Mesothelial cell of epicardium (in vitro differentiated cells): ENCODE measurements at places on chromosomes 11 and 22.

- DNase-seq: no peak
Measured at GRCh38 chr11:15816260-15816871, 540.0 kb downstream of the SOX6 start.

GRCh38 chr11:106840947-106841346, 177.3 kb downstream of the GUCY1A2 start:
- DNase-seq: no peak

DNA sequence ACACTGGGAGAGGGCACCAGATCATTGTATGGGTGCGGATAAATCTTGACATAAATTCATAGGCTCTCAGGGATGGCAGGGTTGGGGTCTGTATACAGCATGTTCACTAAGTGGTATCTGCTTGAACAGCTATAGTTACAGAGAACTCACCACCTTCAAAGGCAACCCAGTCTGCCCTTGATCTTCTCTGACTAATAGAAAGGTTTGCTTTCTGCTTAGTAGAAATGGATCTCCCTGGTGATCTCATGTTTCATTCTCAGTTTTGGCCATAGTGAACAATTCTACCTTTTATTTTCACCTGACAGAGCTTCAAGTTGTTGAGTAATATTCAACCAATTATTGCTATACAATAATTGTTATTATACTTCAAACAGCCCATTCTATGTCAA, 32.4 kb downstream of the CNTF start:
- no peak for DNase-seq

DNA sequence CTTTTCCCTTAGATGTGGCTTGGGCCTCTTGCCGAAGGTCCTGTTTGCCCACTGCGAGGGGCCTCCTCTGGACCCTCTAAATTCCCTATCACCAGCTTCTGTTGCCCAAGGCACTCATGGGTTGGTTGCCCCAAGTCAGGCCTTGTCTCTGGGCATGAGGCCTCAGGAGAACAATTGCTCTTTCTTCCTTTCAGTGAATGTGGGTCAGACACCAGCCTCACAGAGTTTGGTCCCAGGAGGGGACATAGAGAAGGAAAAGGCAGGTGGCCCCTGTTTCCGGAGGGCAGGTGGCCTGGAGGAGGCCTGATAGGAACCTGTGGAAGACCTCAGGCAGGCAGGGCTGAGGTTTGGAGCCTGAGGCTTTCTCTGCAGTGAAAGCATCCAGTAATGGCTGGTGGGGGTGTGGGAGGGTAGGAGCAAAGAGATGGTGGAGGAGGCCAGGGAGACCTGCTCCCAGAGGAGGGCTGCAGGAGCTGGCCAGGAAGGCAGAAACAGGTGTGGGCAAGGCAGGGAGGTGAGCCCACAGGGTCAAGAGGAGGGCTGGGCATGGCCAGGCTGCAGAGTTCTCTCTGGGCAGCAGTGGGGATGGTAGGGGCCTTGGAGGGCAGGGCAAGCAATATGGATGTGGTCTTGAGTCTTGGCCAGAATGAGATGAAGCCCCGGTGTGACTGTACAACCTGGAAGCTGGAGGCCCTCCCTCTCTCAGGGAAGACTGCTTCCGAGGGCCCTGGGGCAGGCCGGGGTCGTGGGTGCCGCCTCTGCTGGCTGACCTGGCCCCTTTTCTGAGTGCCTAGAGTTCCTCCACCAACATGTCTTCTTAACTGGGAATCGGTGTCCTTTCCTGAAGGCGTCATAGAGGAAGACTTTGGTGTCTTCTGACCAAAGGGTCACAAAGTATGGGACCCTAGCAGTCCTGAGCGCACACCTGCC, 28.0 kb upstream of the LMO1 start:
- DNase-seq: peak; percentile 29

DNA sequence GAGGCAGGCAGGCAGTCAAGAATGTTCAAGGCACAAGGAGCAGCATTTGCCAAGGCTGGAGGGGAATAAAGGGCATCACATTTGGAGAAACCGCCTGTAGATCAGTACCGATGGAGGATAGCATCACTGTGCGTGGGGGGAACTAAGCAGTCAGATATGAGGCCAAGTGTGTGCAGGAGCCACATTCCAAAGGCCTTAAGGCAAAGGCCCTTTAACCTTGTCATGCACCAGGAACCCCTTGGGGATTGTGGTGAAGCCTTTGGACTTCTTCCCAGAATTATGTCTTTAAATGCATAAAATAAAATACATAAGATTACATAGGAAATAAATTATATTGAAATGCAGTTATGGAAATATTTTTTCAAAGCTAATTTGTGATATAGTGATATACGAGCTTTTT, 532.1 kb downstream of the BUD13 start:
- no peak for DNase-seq

- DNase-seq: peak; percentile 80
Measured at GRCh38 chr22:33049119-33049729, 9.0 kb downstream of the SYN3 start.

DNA sequence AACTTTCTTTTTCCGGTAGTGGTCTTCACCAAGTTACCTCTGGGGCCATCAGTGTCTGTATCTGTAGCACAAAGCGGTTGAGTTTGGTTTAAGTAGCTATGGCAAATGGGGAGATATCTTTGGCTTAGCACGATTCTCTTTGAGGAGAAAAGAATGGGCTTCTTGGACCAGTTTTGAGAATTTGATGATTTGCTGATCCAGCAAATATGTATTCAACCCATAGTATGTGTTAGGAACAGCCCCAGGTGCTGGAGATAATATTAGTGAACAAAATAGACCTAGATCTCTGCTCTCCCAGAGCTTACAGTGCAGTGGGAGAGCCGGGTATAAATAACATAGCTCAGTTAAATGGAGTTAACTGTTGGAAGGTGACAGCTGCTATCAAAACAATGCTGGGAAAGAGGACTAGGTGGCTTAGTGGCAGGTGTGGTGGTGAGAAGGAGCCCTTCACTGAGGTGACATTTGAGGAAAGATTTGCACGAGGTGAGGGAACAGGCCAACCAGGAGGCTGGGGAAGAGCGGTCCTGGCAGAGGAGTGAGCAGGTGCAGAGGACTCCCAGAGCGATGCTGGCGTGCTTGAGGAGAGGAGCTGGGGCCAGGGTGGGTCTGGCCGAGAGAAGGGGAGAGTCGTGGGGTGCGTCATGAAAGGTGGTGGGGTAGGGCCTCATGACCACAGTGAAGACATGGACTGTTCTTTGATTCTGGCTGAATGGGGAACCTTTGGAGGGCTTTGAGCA, 5.0 kb downstream of the TBC1D22A start:
- DNase-seq: no peak

GRCh38 chr22:36252754-36253522, at the start of gene APOL1:
APOL1 (plus strand) TSS chr22:36253133; CDS start chr22:36254956, 1,823 bp downstream.
- DNase-seq: no peak

DNA sequence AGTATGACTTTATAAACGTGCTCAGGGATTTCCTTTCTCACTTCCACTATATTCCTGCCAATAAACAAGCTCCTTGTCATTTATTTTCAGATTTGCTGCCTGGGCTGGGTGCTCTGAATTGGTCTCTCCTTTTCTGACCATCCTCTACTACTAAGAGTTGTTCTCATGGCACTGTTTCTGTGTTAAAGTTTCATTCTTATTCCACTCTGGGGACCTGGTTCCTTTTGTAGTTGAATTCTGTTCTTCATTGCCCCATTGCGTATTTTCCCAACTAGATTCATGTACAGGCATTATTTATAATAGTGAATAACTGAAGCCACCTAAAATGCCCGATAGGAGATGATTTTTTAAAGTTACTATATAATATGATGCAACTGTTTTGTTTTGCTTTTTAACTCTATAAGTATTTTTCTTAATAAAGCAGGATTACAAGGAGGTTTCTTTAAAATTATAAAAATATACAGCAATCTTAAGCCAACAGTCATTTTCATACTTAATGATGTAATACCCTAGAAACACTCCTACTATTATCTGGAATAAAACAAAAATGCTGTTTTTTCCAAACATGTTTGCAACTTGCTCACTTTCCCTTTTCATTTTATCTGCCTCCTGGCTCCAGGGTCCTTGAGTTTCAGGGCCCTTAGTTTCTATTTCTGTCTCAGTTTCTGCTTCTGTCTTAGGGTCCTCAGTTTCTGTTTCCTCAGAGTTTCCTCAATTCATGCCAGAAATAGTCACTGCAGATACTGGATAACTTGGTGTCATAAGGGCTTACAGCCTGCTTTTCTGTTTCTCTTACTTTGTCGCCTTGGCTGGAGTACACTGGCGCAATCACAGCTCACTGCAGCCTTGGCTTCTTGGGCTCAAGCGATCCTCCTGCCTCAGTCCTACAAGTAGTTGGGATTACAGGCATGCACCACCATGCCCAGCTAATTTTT, 9.8 kb upstream of the FUT4 start:
- no peak for DNase-seq

- DNase-seq: no peak
Measured at GRCh38 chr11:92775003-92775676, 194.3 kb upstream of the MTNR1B start.

DNA sequence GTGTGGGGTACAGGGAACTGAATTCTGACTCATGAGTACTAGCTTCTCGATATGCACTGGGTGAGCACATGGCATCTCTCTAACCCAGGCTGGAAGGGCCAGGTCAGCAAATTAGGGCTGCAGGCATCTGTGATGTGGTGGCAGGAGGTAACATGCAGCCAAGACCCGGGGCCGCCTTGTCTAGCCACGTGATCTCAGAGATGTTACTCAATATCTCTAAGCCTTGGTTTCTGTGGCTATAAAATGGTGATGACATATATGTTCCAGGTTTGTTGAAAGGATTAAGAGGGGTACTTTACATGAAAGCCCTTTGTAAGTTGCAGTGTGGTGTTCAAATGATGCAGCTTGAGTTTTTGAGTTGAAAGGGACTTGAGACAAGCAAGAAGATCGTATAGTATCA, 3.2 kb downstream of the ST14 start:
- DNase-seq: no peak

- DNase-seq: no peak
Measured at GRCh38 chr11:130160498-130161155, 1.0 kb downstream of the ST14 start.

DNA sequence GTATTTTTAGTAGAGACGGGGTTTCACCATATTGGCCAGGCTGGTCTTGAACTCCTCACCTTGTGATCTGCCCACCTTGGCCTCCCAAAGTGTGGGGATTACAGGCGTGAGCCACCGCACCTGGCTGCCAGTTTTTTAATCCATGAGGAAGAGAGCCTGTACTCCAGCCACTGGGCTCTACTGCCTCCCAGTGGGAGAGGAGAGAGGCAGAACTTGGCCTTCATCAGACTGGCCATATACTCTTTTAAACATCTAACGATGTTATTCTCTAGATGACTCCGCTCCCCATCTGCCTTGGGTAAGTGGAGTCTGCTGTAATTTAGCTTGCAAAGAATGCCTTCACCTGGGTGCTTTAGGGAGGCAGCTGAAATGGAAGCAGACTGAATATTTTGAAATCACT, 34.6 kb downstream of the SLC6A5 start:
- DNase-seq: no peak

GRCh38 chr11:96204366-96204659, 138.7 kb downstream of the MAML2 start:
- no peak for DNase-seq

GRCh38 chr11:65317025-65317786, 2.5 kb downstream of the CDC42EP2 start:
- DNase-seq: no peak

DNA sequence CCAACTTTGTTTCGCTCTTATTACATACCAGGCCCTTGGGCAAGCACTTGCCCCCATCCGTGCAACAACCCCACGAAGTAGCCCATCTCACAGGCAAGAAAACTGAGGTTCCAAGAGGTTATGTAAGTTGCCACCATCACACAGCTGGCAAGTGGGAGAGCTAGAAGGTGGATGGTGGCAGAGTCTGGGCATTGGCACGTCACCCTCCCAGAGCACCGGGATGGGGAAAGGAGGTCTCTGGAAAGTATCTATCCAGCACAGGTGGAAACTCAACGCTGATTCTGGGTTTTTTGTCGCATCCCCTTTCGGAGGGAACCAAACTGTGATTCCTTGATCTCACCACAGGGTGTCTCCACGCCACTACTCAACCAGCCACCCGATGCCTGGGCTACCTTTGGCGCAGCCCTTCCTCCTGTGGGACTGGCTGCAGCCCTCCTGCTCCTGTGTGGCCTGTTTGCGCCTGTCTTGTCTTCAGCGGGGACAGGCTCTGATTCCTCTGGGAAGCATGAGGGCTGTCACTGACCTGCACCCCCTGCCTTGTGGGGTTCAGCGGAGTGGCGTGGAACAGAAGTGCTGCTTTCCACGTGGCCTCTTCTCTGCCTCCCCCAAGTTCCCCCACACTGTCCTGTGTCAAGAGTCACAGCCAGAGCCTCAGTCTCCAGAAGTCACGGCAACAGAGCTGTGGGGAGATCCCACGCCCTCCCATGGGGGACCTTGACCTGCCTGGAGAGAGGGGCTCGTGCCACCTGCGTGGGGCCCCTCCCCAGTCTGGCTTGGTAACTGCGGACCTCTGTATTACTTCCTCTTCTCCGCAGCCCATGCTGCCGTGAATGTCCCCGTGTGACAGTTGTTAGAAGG, 34.4 kb upstream of the TRIM29 start:
- peak; percentile 53 for DNase-seq

DNA sequence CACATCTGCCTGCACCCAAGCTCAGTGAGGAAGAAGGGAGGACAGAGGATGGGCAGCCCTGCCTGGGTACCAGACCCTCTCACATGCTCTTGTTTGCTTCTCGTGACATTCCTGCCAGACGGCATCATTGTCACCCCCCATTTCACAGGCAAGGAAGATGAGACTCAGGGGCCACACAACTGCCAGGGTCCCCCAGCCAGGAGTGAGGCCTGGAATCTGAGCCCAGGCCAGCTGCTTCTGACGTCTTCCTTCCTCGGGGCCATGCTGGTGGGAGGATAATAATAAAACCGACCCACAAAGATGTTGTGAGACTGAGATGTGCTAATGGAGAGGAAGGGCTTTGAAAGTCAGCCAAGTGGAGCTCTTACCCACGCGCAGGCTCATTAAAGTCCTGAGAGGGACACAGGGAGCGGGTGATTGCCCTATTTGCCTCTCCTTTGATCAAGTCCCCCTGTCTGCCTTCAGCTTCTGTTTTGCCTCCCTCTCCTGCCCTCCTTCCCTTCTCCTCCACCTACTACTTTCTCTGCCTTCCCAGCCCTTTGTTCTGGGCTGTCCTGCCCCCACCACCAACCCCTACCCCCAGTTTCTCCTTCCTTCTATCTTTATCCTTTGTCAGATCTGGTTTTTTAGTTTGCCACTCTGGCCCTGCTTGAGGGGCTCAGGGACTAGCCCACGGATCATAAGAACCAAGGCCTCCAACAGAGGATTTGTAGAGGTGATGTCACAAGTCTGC, 62.7 kb downstream of the MCM5 start:
- DNase-seq: no peak

GRCh38 chr11:130315354-130315970, 745 bp upstream of the ZBTB44 start:
- peak; percentile 42 for DNase-seq
